ENCODE measurements at places on chromosomes 7 and 10. TPM values are rescaled to one million over a fixed set of nuclear protein-coding genes. Genes with fewer than 3 reads are reported as not detected.

NEUROG3 gene
- polyA plus RNA-seq: not detected

CREB5 gene
- polyA plus RNA-seq: 5.0 TPM

ASB4 gene
- not detected for polyA plus RNA-seq

ACTL6B gene
- polyA plus RNA-seq: not detected

PTPRE gene
- 8.8 TPM for polyA plus RNA-seq

TLX1 gene
- polyA plus RNA-seq: 2.3 TPM

SORBS1 gene
- polyA plus RNA-seq: 12.8 TPM

GIMAP8 gene
- not detected for polyA plus RNA-seq

SCIN gene
- not detected for polyA plus RNA-seq

CALML5 gene
- not detected for polyA plus RNA-seq

SPDYE3 gene
- polyA plus RNA-seq: 6.7 TPM

PRRT4 gene
- polyA plus RNA-seq: 13.2 TPM

HOXA9 gene
- polyA plus RNA-seq: not detected

DOCK4 gene
- polyA plus RNA-seq: 5.3 TPM

HPS6 gene
- polyA plus RNA-seq: 26.6 TPM

ZNF365 gene
- polyA plus RNA-seq: not detected

TMEM176B gene
- 41.8 TPM for polyA plus RNA-seq

MBL2 gene
- not detected for polyA plus RNA-seq

ZNF107 gene
- 1.5 TPM for polyA plus RNA-seq

RNF133 gene
- polyA plus RNA-seq: not detected

CYP2C18 gene
- not detected for polyA plus RNA-seq

VAX1 gene
- not detected for polyA plus RNA-seq

TNS3 gene
- polyA plus RNA-seq: 3.3 TPM

FASTK gene
- polyA plus RNA-seq: 145 TPM

KLF14 gene
- polyA plus RNA-seq: not detected

PRKCQ gene
- 4.3 TPM for polyA plus RNA-seq

PAX2 gene
- not detected for polyA plus RNA-seq

SPDYE6 gene
- polyA plus RNA-seq: 2.4 TPM

SPDYE11 gene
- polyA plus RNA-seq: 1.1 TPM

MRC1 gene
- polyA plus RNA-seq: 0.22 TPM

PCLO gene
- polyA plus RNA-seq: 0.34 TPM

PROSER2 gene
- polyA plus RNA-seq: 11.4 TPM

CHST15 gene
- polyA plus RNA-seq: 0.92 TPM
